ENCODE measurements at places on chromosomes 5 and 9.

- DNase-seq: peak; percentile 52
Observed at GRCh38 chr9:88534456-88535225, at the start of gene NXNL2. Gene NXNL2 (plus strand): TSS chr9:88535178. CDS start chr9:88535435, 257 bp downstream.

GRCh38 chr5:79827159-79827629 is 137.6 kb downstream of the CMYA5 start:
- no peak for DNase-seq

DNA sequence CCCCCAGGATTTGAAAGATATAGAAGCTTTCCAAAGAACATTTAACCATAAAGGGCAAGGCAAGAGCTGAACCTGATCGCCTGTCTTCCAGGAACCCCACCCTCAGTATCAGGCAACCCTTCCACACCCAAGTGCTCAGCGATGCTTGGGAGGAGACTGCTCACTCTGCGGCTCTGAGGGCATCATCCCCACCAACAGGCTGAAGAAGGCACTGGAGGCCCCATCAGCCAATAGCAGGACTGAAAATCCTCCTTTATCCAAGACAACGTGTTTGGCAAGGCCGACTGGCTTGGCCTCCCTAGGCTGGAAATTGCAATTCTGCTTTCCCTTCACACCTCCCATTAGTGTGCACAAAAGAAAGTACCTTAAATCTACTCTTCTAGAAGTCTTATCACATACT is 1.4 kb upstream of the PPP2CA start:
- DNase-seq: no peak

GRCh38 chr5:78630047-78630446 is 18.5 kb downstream of the LHFPL2 start:
- DNase-seq: no peak

DNA sequence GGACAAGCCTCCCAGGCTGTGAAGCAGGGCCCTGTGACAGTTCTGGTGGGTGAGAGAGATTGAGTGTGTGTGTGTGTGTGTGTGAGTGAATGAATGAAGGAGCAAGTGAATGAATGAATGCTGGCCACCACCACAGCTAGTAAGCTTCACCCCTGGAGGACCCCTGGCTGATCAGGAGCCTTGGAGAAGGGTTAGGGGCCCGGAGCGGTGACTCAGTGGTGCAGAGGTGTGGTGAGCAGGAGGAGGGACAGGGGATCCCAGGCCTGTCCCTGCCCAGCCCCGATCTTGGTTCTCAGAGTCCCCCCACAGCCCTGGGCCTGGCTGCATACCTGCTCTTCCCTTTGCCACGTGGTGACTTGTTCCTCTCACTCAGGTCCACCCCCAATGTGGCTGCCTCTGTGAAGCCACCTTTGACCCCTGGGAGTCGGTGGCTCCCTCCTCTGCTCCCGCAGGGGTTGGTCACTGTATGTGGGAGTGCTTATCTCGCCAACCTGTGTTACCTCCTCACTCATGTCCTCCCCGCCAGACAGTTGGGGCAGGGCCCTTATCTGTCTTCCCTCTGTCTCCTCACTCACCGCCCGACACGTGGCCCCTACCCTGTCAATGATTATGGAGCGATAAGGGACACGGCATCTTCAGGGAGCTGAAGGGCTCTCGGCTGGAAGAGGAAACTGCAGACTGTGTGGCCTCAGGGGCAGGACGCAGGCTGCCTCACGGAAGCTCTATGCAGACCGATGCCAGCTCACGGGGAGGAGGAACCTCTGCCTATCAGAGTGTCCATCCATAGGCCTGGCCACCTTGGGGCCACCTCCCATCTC is 99.9 kb upstream of the PITX1 start:
- no peak for DNase-seq

GRCh38 chr5:107604990-107605389 is 65.7 kb downstream of the EFNA5 start:
- DNase-seq: no peak

GRCh38 chr9:114681594-114682332 is at the start of gene TEX48:
Gene TEX48 (minus strand): TSS chr9:114682192. CDS start chr9:114671723, 10,469 bp downstream.
- DNase-seq: peak; percentile 55

- no peak for DNase-seq
Observed at GRCh38 chr5:148829734-148830133, 3.3 kb downstream of the ADRB2 start.

GRCh38 chr5:57445705-57446037 is 36.9 kb downstream of the ACTBL2 start:
- DNase-seq: no peak

GRCh38 chr5:133565993-133566392 is 46.3 kb downstream of the FSTL4 start:
- no peak for DNase-seq

- no peak for DNase-seq
Observed at GRCh38 chr5:56838409-56839039, 23.2 kb downstream of the MAP3K1 start.

- DNase-seq: no peak
Observed at GRCh38 chr5:86118542-86118941, 499.2 kb upstream of the COX7C start.

DNA sequence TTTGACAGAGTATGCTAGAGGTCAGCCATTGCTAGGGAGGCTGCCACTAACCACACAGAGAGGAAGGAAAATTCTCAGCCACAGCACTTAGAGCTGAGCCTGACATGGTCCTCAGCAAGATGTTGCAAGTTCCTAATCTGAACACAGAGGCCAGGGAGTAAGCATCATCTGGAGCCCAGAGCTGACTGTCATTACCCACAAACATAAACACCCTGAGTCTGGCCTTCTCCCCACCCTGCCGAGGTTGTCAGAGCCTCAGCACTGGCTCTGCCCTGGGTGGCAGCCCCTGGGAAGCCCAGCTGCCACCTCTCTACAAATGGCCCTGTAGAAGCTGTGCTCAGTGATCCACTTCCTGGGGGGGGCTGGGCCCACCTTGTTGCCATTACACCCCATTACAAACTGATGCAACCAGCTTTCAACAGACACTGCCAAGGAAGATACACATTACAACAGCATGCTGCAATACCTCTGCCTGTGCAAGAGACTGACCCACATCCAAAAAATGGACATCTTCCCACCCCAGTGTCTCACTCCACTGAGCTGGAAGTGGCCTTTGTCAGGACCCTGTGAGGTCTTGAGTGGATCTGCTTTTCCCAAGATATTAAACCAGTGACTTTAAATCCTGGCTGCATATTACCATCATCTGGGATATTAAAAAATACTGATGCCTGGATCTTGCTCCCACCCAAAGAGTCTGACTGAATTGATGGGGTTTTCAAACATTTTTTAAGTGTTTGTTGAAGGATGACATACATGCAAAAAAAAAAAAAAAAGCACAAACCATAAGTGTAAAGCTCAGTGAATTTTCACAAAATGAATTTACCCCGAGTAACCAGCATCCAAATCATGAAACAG is 33.0 kb downstream of the IRF1 start:
- no peak for DNase-seq

DNA sequence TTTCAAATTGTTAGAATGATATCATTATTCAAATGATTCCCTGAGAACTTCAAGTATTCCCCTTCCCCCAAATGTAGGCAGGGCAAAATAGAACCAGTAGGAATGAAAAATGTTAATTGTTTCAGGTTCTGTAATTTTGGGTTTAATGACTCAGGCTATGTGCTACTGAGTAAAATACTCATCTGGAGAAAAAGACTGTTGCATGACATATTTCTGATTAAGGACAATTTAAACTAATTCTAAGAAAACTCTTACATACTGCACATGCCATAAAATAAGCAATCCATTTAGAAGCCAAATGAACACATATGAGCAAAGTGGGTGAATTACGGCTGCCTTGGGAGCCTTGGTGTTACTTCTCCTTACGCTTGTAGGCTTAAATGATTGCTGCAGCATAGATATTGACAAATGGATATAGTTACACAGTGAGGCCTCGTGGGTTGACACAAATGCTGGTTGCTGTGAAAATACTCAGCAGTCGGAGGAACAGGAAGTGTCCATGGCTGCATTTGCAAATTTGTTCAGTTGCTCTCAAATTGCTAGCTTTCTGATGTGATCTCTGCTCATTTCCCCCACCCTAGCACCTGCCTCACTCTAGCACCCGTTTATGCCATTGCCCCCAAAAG is 174.9 kb upstream of the DMAC1 start:
- DNase-seq: no peak

GRCh38 chr9:37107701-37108100 is 12.7 kb upstream of the ZCCHC7 start:
- no peak for DNase-seq

DNA sequence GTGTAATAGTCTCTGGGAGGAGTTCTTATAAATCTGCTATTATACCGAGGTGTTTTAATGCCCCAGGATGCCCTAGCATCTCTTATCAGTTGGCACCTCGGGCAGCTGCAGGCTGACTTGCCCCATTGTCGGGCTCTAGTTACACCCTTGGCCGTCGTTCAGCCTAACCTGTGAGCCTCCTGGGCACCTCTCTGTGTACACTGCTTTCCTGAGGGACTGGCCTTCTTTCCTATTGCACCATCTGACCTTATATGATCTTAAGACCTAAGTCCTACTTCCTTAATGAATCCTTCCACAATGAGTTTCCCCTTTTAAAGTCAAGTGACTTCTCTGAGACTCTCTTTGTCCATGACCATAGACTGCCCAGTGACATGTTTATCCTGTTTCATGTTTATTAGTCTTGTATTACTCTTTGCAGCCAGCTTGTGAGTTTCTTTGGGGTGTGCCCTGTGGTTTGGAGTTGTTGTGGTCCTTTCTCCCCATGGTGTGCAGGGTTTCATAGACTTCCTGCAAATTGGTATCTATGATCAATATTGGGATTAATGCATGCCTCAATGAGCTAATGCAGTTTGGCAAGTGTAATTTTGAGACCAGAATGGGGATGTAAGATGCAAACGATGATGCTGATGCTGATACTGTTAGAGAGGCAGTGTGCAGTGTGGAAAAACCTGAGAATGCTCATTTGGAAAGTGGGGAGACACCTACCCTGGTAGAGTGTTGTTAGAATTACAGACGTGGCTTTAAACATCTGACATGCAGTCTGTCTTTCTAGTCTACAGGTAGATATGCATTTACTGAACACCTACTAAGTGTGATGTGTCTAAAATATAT is 4.9 kb downstream of the DAPK1 start:
- no peak for DNase-seq

GRCh38 chr9:3342159-3342777 is 183.5 kb downstream of the RFX3 start:
- DNase-seq: no peak

DNA sequence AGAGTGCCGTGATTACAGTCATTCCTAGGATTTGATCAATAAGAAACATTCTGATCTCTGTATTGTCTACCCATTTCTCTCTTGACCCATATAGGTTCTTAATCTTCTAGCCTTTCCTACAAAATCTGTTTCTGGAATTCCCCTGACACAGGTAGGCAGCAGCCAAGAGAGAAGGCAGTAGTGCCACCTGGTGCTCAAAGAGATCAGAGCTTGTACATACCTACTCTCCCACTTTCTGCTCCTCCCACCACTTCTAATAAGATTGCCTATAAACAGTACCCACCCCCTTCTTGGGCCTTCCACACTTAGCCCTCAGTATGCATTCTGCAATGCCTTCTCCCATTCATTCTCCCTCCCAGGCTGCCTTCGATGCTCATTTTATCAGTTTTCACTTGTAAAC is 117.4 kb upstream of the RORB start:
- DNase-seq: no peak

- no peak for DNase-seq
Observed at GRCh38 chr5:74042559-74042958, 416.6 kb downstream of the ARHGEF28 start.

DNA sequence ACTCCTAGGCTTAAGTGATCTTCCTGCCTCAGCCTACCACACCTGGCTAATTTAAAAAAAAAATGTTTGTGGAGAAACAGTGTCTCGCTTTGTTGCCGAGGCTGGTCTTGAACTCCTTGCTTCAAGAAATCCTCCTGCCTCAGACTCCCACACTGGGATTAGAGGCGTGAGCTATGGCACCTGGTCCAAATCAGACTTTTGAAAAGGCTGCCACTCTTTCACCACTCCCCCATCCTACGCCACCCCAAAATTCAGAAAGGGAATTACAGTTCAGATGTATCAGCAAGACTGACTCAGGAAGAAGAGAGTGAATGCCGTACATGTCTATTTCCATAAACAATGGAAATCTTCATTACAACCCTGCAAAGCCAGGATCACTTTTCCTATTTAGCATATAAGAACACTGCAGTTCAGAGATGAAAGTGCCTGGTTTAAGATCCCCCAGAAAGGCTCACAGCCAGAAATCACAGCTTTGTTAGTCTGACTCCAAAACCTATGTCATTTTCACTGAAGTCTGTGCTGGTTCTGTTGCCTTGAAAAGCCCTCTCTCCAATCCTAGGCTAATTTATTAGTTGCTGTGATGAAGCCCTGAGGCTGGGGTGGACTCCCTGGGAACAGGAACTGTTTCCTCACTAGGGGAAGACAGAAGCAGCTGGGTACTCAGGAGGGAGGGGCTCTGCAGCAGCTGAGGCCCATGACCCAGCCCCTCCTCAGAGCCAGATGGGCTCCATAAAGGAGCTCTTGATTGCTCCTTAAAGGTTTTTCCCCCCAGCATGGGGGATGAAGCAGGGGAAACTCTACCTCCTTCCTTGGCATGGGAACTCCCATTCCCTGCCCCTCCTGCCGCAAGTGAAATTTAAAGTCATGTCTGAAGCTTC is 3.1 kb downstream of the FBLL1 start:
- DNase-seq: no peak

GRCh38 chr5:150500328-150500841 is 7.5 kb upstream of the NDST1 start:
- no peak for DNase-seq

DNA sequence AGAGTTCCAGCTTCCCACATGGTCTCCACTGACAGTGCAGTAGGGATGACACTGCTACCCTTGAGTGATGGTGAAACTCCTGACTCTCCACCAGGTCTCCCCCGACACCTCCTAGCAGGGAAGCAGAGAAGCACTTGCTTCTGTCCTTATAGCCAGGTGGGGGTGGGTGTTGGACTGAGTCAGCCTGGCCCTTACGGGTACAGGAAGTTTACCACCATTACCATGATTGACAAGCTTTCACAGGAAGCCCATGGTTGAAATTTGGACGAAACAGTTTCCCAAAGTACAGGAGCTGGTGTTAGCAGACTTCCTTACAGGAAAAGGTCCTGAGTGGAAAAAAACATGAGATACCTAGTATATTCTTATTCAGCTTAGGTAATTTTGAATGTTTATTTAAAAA is 3.1 kb upstream of the FBXL7 start:
- DNase-seq: no peak

DNA sequence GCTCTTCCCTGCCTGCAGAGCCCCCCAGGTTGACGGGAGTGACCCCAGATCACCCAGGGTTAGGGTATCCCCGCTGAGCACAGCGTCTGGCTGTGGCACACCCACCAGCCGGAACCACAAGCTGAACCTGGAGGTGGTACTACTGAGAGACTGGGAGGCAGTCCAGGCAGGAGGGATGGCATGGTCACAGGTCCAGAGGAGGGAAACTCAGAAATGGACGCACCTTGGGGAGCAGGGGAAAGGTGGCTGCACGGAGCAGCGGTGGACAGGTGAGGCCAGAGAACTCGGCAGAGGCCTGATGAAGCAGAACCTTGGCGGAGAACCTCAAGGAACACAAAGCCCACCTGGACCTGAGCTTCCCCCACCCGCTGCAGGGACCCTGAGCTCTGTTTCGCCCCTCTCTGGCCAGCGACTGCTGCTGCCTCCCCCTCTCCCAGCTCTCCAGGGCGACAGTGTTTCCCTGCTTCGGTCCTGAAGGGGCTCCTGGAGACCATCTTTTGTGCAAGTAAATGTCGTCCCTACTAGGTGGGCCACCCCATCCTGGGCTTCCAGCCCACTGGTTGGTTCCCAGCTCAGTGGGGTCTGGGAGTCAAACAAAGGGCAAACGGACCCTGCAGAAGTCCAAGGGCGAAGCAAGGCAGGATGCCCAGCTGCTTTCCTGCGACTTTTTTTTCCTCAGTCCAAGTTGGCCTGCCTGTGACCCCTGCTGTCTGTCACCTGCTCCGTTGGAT is 845 bp downstream of the ADGRD2 start:
- no peak for DNase-seq

Measured in activated CD4-positive, alpha-beta T cell treated with anti-CD3 and anti-CD28 coated beads for 1 hour (primary cell).